DMS 273 treated with DMSO at 0.1 percent for 48 hours (cell line): ENCODE measurements at places on chromosomes 5 and 9.

GRCh38 chr5:998246-999031, 10.2 kb upstream of the NKD2 start:
- DNase-seq, result no peak

DNA sequence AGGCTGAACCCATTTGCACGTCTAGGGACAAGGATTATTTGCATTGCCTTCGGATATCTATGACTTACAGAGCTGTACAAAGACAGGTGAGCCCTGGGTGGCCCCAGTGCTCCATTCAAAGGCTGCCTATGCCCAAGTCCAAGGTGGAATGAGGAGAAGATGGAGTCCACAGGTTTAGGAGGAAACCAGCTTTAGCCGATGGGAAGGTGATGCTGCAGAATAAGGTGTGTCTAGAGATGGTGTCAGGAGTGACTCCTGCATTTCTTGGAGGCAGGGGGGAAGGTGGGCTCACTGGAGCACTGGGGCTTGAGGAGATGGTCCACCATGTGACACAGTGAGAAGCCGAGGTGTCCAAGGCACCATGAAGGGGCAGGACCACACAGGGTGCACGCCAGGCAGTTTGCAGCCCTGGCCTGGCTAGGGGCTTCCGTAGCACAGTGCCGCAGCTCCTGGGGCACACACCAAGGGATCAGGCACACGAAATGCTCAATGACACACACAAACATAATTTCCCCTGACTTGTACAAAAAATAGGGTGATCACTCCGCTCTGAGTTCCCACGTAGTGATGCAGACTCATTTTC, 32.1 kb downstream of the SEMA4D start:
- DNase-seq, result no peak

- no peak for DNase-seq
Observed at GRCh38 chr5:155017610-155018009, 4.1 kb downstream of the KIF4B start.

DNA sequence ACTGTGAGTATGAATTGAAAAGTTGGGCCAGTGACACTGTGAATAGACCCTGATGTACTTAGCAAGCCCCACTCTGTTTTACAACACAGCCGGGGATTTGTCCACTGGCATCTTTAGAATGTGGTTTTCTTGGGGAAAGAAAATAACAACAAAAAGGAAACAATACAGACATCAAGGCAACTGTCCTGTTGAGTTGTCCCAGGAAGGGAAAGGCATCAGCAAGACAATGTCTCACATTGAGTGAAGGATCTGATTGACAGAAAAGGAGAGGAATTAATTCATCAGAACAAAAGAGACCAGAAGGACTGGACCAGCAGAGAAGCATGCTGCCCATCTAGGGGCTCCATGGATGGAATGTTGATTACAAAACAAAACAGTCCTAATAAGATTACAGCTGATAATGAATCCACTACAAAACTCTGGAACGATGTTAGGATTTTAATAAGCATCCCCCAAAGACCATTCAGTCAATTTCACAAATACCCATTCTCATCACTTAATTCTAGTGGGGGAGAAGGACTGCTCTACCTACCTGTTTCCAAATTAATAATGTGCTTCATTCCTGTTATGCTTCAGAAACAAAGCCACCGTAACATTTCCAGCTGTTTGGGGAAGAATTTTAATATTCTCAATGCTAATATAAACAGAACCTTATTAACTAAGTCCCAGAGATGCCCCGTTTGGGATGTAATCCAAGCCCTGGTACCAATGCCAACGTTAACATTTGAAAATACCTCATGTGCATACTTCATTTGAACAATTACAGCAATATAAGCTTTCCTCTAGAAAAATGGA, 298.0 kb downstream of the SPOCK1 start:
- DNase-seq, result no peak

DNA sequence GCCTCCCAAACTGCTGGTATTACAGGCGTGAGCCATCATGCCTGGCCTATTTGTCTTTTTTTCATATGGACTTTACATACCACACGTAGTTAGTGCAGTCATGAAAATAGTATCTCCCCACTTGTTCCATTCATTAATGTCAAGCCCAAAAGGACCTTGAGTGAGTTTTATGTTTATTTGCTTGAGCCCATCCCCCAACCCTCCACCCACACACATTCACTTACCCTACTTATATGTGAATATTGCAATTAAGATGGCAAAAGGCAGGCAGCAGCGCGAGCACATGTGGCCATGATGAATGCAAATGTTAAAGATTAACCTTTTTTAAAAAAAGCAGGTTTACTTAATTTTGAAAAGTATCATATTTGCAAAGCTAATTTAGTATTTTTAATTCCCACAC, 24.9 kb upstream of the PIK3R1 start:
- DNase-seq, result no peak
